Cerebellum (tissue), 4 donors: ENCODE measurements at places on chromosomes 5 and 9.

- no peak for DNase-seq
These were observed 174.0 kb upstream of the NREP start for GRCh38 chr5:111930905-111931461.

DNA sequence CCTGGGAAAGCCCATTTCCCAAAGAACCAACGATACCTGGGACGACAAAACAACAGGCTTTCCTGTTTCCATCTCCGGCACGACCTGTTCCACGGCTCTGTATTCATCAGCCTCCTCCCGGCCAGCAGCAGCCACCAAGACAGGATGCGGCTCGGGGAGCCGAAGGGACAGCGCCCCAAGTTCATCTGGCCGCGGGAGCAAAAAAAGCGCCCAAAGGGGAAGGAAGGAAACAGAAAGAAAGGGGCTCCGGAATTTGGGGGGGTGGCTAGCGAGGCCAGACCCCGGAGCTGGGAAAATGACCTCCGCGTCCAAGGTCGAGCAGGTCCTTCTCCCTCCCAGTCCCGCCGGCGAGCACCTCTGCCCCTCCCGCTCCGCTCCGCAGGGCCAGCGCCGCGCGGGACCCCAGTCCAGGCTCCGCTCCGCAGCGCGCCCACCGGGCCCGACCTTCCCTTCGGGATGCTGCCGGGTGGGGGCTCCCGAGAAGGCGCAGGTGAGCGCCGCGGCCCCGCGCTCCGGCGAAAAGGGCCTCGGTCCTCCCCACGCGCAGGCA, 608 bp downstream of the ELOVL7 start:
- DNase-seq, result peak; percentile 38

DNA sequence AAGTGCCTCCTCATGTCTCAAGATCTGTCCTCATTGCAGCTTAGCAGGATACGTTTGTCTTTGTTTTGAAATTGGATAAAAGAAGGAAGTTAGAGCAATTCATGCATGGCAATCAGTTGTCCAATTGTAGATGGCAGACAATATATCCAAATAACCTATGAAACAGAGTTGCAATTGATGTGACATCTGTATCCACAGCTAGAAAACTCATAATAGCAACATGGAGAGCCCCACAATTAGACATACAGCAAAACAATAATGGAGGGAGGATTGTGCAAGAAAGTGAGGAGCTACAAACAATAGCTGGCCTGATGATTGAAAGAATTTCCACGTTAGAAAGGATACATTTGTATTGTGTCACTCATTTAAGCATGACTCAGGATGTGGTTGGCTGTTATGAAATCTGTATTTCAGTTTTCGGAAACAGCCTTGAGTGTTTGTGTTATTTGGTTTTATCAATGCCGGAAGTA, 132.0 kb downstream of the FAM174A start:
- no peak for DNase-seq

DNA sequence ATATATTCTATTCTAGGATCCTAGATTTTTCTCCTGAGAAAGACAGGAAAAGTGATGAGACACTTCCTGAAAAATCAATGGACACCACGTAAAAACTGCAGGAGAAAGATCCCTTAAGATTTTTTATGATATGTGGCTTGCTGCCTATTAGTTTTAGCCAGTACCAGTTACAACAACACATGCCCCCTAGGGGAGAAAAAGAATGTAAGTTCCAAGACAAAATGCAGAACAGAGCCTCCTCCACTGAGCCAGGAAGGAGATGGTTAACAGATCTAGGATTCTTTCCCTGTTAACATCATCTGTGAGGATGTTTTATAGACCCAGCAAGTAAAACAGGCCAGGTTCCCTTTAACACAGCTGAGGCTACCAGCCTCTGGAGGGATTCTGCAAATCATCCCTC, 574.7 kb downstream of the TLE4 start:
- no peak for DNase-seq

GRCh38 chr5:32165597-32165996, 8.5 kb downstream of the GOLPH3 start:
- no peak for DNase-seq

DNA sequence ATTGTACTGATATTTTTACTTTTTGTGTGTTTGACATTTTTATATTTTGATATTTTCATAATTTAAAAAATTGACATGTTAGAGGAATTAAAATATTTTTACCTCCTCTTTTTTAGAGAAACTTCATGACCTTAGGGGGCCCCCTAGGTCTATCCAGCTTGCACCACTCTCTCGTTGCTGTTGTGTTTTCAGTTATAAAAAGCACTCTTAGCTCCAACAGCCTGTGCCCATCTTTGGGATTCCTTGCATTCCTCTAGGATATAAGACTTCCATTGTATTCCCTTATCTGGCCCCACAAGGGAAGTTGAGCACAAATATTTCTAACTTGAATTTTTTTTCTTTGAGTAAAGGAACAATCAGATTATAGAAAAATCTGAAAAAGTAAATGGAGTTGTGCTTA, 245.3 kb downstream of the SH3GL2 start:
- DNase-seq, result no peak

DNA sequence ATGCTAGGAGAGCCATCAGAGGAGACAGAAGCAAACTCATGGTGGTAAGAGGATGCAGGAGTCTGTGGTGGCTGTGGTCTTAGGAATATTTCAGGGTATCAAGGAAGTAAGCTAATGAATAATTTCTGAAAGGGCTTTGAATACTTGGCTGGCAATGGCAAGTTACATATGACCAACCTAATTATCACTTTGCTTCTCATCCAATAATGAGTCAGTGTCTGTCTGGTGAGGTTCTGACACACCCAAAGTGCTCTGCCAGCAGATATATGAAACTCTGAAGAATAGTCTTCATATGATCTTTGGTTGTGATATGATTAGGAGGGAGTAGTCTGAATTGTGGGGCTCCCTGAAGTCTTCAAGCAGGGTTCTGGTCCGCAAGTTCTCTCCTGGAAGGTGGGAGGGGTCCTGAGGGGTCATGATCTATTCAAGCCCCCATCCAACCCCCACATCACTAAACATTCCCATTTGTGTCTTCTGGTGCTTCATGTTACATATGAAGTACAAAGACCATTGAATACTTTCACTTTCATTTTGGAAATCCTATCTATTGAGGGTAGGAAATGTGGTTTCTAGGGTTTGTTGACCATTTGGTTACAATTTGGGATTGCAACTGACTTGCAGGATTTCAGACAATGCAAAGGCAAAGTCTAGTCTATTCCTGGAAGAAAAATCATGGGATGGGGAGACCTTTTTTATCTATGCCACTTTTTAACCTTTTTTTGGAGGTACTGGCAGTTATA, 199.9 kb upstream of the CDKN2B start:
- no peak for DNase-seq

DNA sequence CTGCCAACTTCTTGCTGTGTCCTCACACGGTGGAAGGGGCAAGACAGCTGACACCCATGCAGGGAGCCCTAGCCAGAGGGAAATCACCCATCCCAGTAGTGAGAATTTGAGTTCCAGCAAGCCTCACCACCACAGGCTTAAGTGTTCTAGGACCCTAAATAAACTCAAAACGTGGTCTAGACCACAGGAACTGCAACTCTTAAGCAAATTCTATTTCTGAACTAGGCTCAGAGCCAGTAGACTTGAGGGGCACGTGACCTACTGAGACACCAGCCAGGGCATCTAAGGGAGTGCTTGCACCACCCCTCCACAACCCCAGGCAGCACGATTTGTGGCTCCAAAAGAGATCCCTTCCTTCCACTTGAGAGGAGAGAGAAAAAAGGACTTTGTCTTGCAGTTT, 96.0 kb upstream of the PHF24 start:
- no peak for DNase-seq

GRCh38 chr5:73668017-73668416, 42.0 kb downstream of the ARHGEF28 start:
- no peak for DNase-seq

DNA sequence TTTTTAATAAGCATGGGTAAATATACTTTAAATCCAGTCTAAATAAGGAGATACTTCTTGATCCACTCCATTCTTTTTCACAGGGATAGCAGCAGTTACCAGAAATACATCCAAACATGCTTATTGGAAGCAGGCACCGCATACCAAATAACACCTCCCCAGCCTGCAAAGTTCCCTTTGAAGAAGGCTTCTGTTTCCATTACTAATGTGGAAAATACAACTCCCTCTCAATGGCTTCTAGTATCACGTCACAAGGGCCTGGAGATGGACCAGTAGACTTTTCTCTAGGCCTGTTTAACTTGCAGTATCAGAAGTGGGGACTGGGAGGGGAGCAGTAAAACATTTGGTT, 20.8 kb downstream of the TMEM245 start:
- DNase-seq, result no peak

DNA sequence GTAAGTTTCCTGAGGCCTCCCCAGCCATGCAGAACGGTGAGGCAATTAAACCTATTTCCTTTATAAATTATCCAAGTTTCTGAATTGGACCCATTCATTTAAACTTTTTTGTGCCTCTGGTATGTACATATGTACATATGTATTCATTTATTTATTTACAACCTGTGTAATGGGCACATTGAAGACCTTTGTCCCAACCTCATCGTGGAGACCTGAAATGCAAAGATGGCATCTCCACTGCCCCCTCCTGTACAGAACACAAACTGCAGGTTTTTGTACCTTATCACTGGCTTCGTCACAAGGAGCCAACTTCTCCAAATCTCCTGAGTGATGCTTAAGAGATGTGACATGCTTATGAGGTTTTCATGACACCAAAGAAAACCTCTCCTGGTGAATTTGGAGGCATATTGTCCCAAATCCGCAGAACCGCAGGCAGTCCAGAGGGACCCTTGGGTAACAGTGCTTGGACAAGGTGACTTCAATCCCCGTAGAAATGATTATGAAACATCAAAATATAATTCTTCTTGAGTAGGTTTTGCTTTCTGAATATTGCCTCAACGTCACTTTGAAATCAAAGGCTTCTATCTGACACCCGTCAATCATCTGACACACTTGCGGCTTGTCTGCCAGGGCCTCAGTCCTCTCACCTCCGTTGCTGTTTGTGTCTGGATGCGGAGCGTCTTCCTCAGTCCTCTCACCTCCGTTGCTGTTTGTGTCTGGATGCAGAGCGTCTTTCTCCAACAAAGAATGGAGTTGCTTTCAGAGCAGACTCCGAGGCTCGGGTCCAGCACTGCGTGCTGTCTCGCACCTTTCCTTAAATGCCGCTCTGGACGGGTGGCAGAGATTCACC, 135.0 kb upstream of the IRX4 start:
- no peak for DNase-seq

GRCh38 chr5:36052538-36052937, 14.1 kb downstream of the UGT3A2 start:
- DNase-seq, result no peak

DNA sequence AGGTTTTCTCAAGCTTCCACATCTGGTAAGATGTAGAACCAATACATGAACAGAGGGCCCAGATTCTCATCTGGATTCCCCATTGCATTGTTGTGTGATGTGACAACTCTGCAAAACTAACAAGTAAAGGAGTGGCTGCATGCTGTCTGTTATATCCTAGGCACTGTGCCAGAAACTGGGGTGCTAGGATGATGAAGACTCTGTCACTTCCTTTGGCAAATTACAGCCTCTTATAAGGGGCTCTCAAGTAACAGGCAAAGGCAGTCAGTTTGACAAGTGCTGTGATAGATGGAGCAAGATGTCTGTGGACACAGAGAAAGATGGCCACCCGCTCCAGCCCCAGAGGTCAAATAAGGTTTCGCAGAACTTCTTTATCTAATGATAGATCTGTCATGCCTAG, 115.7 kb downstream of the PAPPA start:
- no peak for DNase-seq

GRCh38 chr5:140169410-140169809, 5.6 kb upstream of the CYSTM1 start:
- DNase-seq, result no peak

GRCh38 chr5:31680528-31680927, 41.6 kb downstream of the PDZD2 start:
- DNase-seq, result peak; percentile 11

DNA sequence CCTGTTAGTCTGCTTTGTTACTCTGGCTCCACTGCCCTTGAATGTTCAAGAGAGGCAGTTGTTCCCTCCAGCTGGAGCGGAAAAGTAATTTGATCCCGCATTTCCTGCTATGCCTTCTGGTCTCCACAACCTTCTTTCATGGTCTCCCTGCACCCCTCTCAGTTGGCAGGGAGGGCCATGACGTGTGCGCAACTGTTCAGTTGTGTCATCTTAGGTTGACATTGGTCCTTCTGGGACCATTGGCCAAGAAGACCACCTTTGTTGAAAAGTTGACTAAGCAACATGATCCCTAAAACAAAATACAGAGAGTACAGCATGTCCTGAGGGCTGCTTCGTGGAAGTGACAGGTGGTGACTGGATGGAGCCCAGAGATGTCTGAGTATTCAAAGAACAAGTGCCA, 192.5 kb upstream of the TUT7 start:
- no peak for DNase-seq

- DNase-seq, result no peak
These were observed 11.4 kb upstream of the NDST1 start for GRCh38 chr5:150496534-150496933.
